Mesothelial cell of epicardium (in vitro differentiated cells): ENCODE measurements at places on chromosomes 2 and 18. TPM values are rescaled to one million over a fixed set of nuclear protein-coding genes. Genes with fewer than 3 reads are reported as not detected.

GRCh38 chr2:45755585-45756335 is 104.3 kb downstream of the PRKCE start:
- DNase-seq: no peak

- DNase-seq: no peak
Observed at GRCh38 chr18:50981381-50981780, 13.5 kb downstream of the ELAC1 start.

FAM237A gene
- total RNA-seq: not detected in 3 replicates

- no peak for DNase-seq
Observed at GRCh38 chr2:95670686-95671085, 78.9 kb downstream of the TRIM43 start.

- DNase-seq: no peak
Observed at GRCh38 chr2:65728477-65729180, 296.2 kb upstream of the SPRED2 start.

DNA sequence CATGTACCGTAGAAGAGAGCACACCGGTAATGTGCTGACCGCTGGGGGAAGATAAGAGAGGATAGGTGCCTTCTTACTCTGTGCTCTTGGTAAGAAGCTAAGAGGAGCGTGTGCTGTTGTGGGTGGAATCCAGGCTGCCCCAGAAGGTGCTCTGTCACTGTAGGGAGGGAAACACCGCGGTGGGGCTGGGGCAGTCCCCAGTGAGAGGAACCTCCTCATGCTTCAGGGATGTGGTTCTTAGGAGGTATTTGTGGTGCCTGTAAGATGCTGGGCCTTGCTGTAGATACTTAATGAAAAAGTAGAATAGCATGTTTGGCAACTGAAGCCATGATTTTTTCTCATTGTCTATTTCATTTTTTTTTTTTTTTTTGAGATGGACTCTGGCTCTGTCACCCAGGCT is 1.1 kb downstream of the COLEC11 start:
- no peak for DNase-seq

- DNase-seq: no peak
Observed at GRCh38 chr2:136127356-136127755, 9.4 kb upstream of the CXCR4 start.

LIMS3 gene
- 2.0 to 3.1 TPM (median 2.1 TPM) in 3 replicates for total RNA-seq
